Gastroesophageal sphincter (tissue), 4 donors: ENCODE measurements at places on chromosomes 13 and 19.

DNA sequence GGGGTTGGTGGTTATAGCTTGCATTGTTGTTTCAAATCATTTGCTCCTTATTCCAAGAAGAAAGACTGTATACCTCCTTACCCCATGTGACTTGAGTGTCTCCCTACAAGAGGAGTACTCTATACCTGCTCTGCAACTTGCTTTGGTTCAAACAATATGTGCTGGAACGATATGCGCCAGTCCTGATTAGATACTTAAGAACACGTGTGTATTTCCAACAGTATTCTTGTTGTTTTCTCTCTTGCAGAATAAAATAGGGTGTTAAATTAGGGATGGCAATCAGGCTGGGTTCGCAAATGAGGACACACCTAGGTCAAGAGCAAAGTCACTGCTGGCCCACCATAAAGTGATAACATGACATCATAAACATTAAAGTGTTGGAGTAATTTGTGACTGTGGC lies 895.0 kb upstream of the SLITRK1 start:
- no peak overlapping the region for H3K27ac ChIP-seq
- no peak for ATAC-seq
- no peaks in the 10 kb centered on the region for H3K27me3 ChIP-seq
- no peak overlapping the region for H3K4me3 ChIP-seq
- H3K4me1 ChIP-seq = no peaks in the 10 kb centered on the region

GRCh38 chr13:27151798-27152599 lies 19.6 kb downstream of the USP12 start:
- no peak overlapping the region for H3K27ac ChIP-seq
- H3K36me3 ChIP-seq = no peaks in the 10 kb centered on the region
- no peak overlapping the region for H3K4me3 ChIP-seq
- H3K27me3 ChIP-seq = no peaks in the 10 kb centered on the region
- H3K4me1 ChIP-seq = no peaks in the 10 kb centered on the region

DNA sequence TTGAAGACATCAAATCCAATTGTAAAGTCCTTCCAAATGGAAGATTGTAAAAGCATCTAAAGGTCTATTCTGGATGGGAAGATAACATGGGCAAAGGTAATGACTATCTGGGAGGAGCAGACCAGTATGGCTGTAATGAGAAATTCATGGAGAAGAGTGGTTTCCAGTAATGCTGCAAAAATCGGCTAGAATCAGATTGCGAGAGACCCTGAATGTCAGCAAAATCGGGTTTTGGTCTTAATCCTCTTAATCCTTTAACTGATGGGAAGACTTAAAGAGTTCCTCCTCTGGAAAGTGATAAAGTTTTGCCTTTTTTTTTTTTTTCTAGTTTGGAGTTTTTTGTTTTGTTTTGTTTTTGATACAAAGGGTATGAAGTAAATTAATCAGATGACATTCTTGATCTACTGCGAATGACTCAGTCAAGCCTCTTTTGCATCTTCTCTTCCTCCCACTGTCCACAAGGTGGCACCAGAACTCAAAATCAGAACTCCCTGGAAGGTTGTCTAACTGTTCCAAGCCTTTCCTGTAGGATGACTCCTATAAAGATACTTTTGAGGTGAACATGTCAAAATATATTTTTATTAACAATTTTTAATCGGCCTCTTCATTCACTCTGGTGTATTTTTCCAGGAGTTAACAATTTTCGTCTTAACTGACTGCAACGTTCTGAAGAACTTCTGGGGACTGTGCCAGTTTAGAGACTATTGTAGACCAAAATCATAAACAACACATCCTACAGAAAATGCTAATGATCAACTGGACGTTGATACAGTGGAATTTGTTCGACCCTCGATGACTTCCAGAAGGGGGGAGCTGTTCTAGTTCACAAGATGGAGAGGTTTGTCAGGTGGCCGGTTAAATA lies 213.3 kb upstream of the MIR17HG start:
- ATAC-seq = no peak
- H3K27me3 ChIP-seq = no peaks in the 10 kb centered on the region
- no peaks in the 10 kb centered on the region for H3K4me1 ChIP-seq
- no peak overlapping the region for H3K27ac ChIP-seq
- no peaks in the 10 kb centered on the region for H3K36me3 ChIP-seq

DNA sequence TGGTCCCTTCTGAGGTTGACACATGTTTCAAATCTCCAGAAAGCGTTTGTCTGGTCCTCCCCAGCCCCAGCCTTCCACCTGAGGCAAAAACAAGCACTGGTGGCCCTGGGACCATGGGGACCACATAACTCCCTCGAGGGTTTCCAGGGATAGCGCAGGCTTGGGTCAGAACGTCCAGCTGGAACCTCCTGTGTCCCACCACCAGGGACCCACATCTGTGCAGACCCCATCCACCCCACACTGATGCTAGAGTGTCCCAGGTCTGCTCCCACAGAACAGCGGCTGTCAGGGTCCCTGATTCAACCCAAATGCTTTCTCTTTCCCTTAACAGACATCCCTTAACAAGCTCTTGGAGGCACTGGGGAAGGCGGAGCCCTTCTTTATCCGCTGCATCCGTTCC lies 29.6 kb upstream of the USE1 start:
- no peaks in the 10 kb centered on the region for H3K4me1 ChIP-seq
- H3K36me3 ChIP-seq = no peaks in the 10 kb centered on the region
- no peak overlapping the region for H3K4me3 ChIP-seq
- H3K27ac ChIP-seq = no peak overlapping the region

DNA sequence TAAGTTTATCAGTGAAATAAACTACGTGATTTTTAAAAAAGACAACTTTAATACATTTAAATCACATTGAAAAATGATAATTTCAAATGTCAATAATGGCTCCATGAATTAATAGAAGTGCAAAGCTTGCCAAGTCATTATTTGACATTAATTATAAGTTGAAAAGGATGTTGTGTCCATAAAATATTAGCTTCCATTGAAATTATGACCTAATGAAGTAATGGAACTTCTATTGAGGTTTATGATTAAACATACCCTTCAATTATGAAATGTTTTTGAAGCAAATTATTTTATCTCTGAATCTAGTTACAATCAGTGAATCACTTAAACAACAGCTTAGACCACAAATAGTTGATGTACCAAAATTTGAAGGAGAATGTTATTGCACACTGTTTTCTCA lies 144.2 kb downstream of the SLITRK6 start:
- no peak overlapping the region for H3K27ac ChIP-seq
- no peak overlapping the region for H3K4me3 ChIP-seq
- H3K36me3 ChIP-seq = no peaks in the 10 kb centered on the region
- no peaks in the 10 kb centered on the region for H3K27me3 ChIP-seq
- peaks cover 7% of the 10 kb centered on the region for H3K4me1 ChIP-seq

DNA sequence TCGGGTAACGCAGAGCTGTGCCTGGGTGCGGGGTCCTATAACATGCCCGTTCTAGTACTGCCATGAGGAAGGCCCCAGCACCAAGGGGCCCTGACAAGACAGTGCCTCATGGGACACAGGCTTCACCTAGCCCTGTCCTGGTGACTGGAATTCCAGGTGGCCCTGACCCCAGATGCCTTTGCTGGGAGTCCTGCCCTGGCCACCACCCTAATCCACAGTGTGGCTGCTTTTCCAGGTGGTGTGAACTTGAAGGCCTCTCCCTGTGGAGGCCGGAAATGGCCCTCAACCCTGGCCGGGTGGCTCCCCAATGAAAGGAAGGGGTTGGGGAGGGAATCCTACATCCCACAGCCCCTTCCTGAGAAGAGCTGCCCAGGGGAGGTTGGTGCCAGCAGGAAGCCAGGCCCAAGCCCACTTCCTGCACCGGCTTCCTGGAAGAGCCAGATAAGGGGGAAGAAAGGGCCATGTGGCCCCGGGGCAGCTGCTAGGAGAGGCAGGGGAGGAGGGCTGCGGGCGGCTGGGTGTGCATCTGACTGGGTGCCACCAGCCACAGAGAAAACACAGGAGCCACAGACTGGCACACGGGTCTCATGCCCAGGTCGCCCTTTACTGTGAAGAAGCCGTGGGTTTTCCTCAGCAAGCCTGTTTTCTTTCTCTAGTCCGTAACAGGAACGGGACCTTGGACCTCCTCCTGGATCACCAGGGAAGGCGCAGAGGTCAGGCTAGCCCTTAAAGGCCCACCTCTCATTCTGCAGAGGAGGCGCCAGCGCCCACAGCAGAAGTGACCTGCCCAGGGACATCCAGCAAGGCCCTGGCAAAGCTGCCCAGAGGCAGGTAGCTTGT lies 4.7 kb downstream of the LSM4 start:
- H3K4me1 ChIP-seq = no peaks in the 10 kb centered on the region
- no peak overlapping the region for H3K4me3 ChIP-seq
- peak overlapping the region; percentile 67 for H3K27ac ChIP-seq
- no peak for ATAC-seq
- H3K27me3 ChIP-seq = no peaks in the 10 kb centered on the region

DNA sequence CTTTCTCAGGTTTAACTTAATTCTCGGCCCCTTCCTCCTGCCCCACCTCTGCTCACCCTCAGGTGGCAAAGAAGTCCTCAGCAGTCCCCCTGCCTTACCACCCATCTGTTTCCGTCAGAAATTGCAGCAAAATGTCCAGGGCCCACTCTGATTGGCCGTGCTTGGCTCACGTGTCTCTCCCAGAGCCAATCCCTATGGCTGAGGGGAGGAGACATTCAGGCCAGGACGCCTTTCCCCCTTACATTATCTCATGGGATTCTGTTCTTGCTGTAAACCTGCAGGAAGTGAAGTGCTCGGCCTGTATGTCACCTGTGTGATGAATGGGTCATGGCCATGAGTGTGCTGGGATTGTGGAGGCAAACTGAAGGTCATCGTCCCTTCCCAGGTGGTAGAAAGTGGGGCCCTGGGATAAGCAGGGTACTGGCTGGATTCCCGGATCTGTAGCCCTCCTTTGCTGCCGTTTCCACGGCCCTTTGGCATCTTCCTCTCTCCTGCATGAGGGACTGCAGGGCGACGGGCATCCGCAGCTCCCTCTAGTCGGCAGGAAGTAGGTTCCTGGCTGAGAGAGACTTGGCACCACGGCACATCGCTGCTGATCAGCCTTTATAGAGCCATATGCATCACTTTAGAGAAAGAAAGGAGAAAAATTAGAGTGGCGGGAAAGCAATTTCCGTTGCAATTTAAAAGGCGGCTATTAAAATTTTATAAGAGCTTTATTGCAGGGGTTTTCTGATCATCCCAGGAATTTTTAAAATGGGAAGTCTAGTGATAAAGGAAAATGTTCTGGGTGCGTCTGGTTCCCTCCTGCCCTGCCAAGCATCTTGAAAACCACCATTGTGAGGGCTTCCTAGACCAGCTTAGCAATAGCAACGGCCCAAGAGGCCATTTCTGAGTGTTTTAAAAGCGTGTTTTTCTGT lies 118.2 kb downstream of the SIPA1L3 start:
- no peak overlapping the region for H3K27ac ChIP-seq
- H3K4me1 ChIP-seq = no peaks in the 10 kb centered on the region
- no peak overlapping the region for H3K4me3 ChIP-seq
- peaks cover 9% of the 10 kb centered on the region for H3K36me3 ChIP-seq
- no peak for ATAC-seq
- no peaks in the 10 kb centered on the region for H3K27me3 ChIP-seq

- H3K27me3 ChIP-seq = peaks cover 14% of the 10 kb centered on the region
- no peak overlapping the region for H3K4me3 ChIP-seq
- ATAC-seq = no peak
- H3K27ac ChIP-seq = no peak overlapping the region
- no peaks in the 10 kb centered on the region for H3K36me3 ChIP-seq
Observed at GRCh38 chr19:6983448-6983847, 37.8 kb downstream of the MBD3L2B start.

DNA sequence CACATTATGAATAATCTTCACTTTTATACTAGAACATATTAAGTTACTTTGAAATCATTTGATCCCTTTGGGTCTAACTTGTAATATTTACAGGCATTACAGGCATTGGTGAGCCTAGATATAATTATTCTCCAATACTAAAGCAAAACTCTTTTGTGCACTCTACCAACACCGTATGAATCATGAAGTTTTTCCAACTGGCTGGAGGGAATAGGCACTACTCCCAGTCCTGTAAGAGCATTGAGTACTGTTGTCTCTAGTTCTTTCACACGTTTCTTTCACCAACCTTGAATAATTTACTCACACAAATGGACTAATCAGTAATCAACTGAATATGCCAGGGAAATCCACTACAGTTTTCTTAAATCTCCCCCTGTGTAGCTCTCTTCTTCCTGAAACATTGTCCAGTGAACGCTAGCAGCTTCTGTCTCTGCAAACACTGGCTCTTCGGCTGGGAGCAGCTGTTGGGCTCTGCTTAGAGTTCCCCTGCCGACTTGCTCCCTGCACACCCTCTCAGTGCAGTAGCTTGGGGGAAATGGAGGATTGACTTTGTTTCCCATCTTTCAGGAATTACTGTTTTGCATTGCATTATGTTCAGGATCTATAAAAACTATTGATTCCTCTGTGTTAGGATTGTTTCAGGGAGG lies 476.7 kb downstream of the RFC3 start:
- H3K27ac ChIP-seq = no peak overlapping the region
- no peaks in the 10 kb centered on the region for H3K27me3 ChIP-seq
- no peak for ATAC-seq
- peaks cover 9% of the 10 kb centered on the region for H3K4me1 ChIP-seq
- H3K36me3 ChIP-seq = no peaks in the 10 kb centered on the region
- no peak overlapping the region for H3K4me3 ChIP-seq

DNA sequence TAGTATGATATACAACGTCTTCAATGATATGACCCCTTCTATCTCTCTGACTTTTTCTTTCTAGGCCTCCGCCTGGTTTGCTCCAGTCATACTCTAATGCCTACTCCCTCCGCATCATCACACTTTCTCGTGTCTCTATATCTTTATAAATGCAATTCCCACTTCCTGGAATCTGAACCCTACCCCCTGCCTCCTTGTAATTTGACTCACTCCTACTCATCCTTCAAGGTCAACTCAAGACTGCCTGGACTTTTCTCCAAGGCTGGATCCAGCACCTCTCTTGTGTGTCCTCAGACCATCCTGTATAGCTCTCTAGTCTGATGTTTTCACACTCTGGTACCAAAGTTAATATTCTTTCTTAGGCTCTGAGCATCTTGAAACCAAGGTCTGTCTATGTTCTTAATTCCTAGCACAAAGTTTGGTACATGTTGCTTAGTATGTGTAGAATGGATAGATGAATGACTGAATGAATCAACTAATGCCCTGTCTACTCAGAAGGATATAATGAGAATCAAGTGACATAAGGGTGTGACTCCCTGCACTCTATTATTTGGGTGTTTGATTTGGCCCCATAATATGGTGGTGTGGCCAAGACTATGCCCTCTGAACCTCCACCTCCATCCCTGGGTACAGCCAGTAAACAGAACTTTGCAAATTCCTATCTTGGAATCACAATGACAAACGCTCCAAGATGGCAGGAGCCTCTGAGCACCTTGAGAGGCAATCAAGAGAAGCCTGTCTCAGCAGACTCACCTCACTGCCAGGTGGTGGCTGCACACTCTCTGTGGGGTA lies 74.3 kb upstream of the SERP2 start:
- no peaks in the 10 kb centered on the region for H3K27me3 ChIP-seq
- no peak for ATAC-seq
- H3K27ac ChIP-seq = no peak overlapping the region

- no peak for ATAC-seq
- no peaks in the 10 kb centered on the region for H3K36me3 ChIP-seq
- no peak overlapping the region for H3K4me3 ChIP-seq
Observed at GRCh38 chr13:66578305-66578704, 651.8 kb downstream of the PCDH9 start.
